Activated CD8-positive, alpha-beta memory T cell treated with anti-CD3 and anti-CD28 coated beads, Interleukin-2, amount 50 U/mL, for 4 hours (primary cell): ENCODE measurements at places on chromosomes 12 and 14.

DNA sequence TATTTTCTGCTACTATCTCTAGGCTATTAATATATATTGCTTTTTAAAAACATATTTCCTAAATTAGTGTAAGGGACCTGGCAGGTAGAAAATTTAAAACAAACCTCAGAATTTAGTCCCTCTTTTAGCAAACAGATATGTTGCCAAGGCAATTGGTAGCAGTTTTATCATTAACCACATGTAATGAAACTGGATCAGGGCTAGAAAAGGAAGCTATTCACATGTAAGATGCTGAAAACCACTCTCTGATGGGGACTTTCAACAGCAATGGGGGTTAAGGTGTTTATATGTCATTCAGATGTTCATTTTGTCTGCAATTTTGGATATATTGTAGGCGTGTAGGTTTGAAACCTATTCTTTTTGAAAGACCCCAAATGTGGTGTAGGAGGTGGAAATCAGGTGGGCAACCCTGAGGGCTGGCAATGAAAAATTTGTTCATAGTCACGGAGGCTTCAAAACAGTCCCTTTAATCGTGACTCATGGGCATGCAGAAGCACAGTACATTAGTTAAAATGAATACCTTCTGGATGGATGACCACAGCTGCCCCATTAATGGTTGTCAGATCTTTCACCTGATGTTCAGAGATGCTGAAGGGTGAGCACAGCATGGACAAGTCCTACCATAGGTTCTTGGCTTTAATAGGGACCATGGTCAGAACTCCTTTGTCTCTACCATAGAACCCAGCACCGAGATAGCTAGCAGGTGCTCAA lies 5.9 kb upstream of the PKP2 start:
- no peak for DNase-seq

DNA sequence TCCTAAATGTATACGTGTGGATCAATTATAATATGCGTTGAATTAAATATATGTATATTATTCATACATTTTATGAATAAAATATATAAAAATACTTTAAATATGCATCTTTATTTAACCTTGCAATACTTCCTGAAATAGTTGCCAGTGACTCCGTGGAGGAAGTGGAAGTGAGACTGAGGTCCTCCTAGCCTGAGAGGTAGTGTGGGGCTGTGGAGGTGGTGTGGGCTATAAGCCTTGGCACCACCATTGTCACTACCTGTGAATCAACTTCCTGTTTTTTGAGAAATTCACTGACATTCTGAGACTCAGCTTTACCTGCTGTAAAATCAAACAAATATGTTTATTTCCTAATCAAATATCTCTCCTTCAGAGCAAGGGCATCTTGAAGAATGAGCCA lies 514.2 kb downstream of the VRK1 start:
- no peak for DNase-seq

DNA sequence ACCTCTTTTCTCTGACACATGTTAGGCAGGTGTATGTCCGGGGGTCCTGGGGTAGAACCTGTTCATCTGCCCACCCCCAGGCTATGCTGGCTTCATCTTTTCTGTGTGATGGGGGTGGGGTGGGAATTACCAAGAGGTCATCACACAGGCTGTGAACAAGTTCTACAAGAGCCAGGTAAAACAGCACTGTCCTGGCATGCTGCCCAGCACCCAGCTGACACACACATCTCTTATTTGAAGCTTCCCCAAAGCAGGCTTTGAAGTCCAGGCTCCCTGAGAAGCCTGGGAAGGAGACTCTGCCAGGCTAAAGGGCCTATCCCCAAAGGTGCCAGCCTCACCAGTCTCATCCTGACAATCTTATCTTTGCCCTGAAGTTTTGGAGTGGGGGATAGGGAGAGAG lies 141.1 kb downstream of the ALG10 start:
- no peak for DNase-seq

- no peak for DNase-seq
These were observed 273.7 kb downstream of the CACNA1C start for GRCh38 chr12:2326470-2326869.

DNA sequence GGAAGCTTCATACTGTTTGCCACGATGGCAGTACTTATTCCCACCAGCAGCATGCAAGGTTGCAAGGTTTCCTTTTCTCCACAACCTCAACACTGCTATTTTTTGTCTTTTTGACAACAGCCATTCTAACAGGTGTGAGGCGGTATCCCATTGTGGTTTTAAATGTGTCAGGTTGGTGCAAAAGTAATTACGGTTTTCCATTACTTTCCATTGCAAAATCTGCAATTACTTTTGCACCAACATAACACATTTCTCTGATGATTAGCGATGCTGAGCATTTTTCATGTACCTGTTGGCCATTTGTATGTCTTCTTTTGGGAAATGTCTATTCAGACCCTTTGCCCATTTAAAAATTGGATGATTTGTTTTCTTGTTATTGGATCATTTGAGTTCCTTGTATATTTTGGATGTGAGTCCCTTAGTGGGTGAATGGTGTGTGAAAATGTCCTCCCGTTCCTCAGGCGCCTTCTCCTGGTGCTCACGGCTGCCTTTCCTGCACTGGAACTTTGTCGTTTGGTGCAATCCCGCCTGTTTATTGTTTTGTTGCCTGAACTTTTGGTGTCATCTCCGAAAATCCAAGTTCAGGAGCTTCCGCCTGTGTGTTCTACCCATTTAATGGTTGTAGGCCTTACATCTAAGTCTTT lies 213.6 kb downstream of the KIF26A start:
- no peak for DNase-seq

DNA sequence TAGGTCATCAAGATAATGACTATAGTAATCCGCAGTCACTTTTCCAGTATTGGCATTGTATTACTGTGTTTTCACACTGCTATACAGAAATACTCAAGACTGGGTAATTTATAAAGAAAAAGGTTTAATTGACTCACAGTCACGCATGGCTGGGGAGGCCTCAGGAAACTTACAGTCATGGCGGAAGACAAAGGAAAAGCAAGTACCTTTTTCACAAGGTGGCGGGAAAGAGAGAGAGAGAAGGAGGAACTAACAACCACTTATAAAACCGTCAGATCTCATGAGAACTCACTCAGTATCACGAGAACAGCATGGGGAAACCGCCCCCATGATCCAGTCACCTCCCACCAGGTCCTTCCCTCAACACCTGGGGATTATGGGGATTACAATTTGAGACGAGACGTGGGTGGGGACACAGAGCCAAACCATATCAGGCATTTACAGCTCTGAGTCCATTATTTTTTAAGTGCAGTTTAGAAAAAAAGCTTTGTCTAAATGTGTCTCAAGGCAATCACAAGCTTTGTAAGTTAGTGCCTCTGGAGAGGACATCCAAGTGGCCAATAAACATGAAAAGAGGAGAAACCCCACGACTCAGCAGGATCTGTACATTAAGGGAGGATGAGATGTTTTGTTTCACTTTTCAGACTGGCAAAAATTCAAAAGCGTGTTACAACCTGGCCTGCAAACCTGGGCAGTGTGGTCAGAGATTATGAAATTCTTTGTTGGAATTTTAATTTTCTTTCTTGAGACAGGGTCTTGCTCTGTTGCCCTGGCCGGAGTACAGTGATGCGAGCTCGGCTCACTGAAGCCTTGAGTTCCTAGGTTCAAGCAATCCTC lies 82.0 kb downstream of the DNAH10 start:
- no peak for DNase-seq

DNA sequence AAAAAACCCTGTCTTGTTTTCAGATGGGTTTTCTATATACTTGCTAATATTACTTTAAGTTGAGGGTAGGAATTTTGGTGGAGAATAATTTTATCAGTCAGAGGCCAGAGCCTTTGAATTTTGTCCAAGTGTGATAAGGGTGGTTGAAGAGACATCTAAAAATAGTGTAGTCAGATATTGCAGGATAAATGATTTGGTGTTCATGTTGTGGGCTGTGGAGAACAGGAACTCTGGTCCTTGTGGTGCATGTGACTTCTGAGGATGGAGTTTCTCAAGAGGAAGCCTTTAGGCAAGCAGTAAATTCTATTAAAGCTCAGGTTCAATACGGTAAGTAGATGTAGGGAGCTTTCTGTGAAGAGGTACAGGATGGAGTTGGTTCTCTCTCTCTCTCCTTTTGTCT lies 2.8 kb downstream of the ADAM21 start:
- no peak for DNase-seq

DNA sequence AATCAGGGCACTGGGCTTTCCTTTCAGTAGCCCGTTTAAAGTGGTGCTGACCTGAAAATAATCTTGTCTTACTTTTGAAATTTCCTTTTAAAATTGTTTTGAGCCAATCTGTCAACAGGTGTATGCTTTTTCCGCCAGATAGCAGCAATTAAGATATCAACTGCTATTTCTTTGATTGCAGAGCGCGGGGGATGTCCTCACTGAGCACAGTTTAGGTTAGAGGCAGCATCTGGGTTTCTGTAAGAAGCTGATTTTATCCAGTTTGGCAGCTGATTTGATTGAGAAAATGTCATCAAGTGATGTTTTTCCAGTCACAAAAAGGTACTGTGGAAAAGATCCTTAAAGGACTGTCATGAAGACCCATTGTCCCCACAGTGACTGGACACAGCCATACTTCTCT lies 371.8 kb downstream of the ADAMTS20 start:
- no peak for DNase-seq

DNA sequence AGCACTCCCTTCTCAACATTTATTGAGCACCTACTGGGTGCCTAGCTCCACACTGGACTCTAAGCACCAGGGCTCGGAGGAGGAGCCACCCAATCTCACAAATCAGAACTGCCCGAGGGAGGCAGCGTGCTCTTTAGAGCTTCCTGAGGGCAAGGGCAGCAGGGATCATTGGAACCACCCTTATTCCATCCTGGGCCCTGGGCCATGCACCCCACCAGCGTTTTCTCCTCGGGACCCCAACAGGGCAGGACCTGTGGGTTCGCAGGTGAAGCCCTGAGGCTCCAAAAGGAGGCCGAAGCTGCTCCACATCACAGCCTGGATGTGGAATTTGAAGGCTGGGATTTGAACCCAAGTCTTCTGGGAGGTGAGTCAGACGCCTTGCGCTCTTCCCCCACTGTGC lies 15.4 kb downstream of the TMEM119 start:
- DNase-seq, result no peak

- DNase-seq, result no peak
These were observed 579.1 kb downstream of the SLC16A7 start for GRCh38 chr12:60174941-60175340.

DNA sequence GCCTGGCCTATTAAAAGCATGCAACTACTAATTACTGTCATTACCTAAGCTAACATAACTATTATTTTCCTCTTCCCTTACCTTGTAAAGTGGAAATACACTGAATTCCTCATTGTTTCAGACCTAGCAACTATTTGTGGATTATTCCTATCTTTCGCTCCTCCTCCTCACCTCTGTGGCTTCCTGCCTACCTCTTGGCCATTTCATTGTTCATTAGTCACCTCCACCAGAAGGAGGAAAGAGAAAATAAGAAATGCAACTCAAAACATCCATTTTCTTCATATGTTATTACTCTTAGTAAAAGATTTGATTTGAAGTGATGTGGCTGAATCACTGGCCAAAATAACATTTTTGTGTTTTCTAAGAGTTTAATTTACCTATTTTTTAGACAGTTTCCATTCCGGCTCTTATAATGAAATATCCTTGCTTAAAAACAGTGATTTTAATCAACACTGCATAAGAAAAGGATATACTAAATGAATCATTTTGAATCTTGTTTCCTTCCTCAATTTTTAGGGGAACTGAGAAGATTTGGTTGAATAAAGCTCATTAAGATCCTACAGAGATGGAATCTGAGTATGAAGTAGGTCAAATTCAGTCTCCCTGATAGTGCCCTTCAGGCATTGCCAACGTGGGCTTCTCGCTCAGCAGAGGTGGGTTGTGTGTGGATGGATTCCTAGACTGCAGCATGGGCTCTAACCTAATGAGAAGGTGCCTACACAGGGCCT lies 27.6 kb upstream of the ARHGAP5 start:
- DNase-seq, result no peak

DNA sequence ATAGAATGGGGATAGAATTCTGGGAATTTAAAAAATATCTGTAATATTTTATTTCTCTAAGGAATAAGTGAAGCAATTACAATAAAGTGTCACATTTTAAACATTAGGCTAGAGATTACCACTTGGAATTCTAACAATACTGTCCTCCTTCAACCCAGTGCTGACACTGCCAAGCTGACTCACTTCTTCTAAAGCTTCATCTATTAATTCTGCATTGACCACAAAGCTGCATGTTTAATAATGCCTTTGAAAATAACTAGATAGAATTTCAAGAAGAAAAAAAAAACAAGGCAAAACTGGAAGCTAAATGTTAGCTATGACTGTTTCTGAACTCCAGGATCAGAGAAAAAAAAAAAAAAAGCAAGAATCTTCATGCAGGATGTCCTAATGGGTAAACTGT lies 970.7 kb upstream of the FBXO33 start:
- no peak for DNase-seq

DNA sequence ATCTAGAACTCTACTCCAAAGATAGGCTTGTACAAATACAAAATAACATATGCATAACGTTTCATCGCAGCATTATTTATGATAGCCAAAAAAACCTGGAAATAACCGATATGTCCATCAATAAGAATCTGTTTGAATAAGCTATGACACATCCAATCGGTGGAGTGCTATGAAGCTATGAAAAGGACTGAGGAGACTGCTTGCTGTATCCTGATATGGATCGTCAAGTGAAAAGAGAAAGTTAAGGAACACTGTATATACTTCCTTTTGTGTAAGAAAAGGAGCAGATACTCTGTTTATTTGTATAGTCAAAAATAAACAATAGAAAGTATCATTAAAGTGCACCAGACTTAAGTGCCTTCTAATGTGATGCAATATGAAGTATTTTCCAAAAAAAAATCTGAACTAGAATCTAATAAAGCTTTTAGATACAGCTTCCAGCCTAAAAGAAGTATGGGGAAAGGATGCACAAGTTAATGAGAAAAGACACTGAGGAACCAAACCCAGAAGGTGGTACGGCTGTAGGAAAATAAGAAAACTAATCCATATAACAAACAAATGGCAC lies 645 bp upstream of the KLHDC1 start:
- no peak for DNase-seq

DNA sequence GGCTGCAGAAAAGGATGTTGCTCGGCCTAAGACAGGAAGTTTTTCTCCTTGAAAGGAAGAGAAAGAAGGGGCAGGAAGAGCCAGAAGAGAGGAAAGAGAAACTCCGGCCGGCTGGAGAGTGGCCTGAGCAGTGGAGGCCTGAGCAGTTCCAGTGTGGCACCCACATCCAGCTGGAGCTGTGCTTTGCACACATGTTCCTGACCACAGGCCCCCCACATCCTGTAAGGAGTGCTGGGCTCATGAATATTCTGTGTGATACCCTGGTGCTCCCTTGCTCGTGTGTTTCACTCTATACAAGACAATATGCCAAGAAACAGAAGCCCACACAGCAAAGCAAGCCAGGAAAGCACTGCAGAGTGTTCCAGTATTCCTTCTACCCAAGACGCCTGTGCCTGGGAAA lies 27.1 kb downstream of the POLE start:
- no peak for DNase-seq

- DNase-seq, result no peak
These were observed 12.3 kb upstream of the TMED10 start for GRCh38 chr14:75188520-75189268.

DNA sequence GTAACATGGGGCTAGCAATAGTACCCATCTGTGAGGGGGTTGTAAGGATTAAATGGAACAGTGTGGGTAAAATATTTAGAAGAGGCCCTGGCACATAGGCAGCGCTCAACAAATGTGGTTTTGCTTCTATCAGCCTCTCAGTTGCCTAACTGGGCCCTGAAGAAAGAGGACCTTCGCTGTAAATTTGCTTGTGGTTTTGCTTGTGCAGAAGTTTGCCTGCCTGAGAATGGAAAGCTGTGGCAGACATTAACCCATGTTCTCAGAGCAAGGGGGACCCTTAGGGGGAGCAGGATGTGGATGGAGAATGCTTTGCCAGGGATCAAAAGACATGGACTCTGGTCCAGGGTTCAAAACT lies 160.1 kb downstream of the BRMS1L start:
- DNase-seq, result no peak

- no peak for DNase-seq
These were observed 6.6 kb downstream of the ZNF664 start for GRCh38 chr12:123979566-123979965.
